ENCODE measurements at places on chromosomes 5 and 9. TPM values are rescaled to one million over a fixed set of nuclear protein-coding genes. Genes with fewer than 3 reads are reported as not detected.

DNA sequence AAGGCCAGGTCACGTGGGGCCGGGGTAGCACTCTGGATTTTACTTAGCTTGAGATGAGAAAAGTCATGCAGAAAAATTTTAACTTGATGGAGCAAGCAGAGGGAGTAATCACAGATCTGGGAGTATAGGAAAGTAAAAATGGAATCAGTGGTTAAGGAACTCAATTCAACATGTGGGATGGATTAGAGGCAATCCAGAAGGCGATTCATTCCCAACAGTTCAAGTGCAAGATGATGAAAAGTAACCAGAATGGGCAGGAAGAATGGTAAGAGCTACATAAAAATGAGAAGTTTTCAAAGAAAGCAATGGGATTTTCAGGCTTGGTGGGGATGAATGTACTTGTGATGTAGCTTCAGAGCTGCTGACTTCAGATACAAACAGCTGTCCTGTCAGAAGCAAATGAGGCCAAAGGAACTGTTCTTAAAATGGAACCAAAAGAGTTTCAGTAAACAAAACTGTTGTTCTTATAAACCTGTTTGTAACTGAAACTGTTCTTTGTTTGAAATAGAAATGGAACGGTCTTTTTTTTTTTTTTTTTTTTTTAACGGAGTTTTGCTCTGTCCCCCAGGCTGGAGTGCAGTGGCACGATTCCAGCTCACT is 5.6 kb upstream of the SEC24A start:
- DNase-seq = no peak

GRCh38 chr9:17425384-17425783 is 153.5 kb upstream of the SH3GL2 start:
- no peak for DNase-seq

- peak; percentile 53 for DNase-seq
These were observed 5.0 kb downstream of the NSMF start for GRCh38 chr9:137454145-137454596.

The ACOT12 gene
- not detected for total RNA-seq

The DMRT3 gene
- not detected for total RNA-seq

GRCh38 chr5:135821802-135822201 is 12.7 kb upstream of the SLC25A48 start:
- DNase-seq = no peak

- no peak for DNase-seq
These were observed 3.0 kb upstream of the RASGRF2 start for GRCh38 chr5:80957031-80957761.

DNA sequence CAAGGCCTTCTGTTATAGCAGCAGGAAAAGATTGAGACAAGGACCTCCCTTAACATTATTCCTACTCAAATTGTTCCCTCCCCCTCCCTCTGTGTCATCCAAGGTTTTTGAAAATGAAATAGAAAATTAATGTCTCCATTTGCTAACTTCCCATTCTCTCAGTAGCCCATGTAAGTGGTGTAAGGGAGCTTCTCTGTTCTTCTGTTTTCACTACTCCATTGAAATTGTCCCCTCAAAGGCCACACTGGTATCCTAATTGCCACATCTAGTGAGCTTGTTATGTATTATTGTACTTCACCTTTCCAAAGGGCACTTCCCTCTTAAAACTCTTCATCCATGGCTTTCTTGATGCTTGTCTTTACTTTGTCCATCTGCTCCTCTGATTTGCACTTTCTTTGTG is 131.2 kb upstream of the PIK3R1 start:
- DNase-seq = no peak

DNA sequence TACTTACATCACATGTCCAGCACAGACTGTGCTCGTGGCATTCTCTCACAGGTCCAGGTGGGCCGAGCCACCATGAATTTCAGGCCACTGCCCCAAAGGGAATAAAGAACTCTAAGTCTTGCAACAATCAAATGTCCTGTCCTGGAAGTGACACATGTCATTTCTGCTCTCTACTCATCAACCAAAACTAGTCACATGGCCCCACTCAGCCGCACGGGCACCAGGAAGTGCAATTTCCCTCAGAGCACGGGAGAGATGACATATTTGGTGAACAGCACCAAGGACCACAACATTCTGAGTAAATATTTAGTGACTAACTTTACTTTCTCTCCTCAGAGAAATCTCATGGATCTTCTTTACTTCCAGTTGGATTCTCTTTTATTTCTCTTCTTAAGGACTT is 131.1 kb upstream of the TUT7 start:
- DNase-seq = peak; percentile 11

Data from activated T-helper 2 cell treated with anti-CD3 and anti-CD28 coated beads, Interferon-gamma antibody, Interleukin-2, Interleukin-4, amounts not matched to agents 10 μg/mL and 5 μg/mL and 100 μg/mL, durations not matched to agents 14 hours and 24 hours and 36 hours (primary cell).